ENCODE measurements at places on chromosomes 2 and 18. TPM values are rescaled to one million over a fixed set of nuclear protein-coding genes. Genes with fewer than 3 reads are reported as not detected.

DNA sequence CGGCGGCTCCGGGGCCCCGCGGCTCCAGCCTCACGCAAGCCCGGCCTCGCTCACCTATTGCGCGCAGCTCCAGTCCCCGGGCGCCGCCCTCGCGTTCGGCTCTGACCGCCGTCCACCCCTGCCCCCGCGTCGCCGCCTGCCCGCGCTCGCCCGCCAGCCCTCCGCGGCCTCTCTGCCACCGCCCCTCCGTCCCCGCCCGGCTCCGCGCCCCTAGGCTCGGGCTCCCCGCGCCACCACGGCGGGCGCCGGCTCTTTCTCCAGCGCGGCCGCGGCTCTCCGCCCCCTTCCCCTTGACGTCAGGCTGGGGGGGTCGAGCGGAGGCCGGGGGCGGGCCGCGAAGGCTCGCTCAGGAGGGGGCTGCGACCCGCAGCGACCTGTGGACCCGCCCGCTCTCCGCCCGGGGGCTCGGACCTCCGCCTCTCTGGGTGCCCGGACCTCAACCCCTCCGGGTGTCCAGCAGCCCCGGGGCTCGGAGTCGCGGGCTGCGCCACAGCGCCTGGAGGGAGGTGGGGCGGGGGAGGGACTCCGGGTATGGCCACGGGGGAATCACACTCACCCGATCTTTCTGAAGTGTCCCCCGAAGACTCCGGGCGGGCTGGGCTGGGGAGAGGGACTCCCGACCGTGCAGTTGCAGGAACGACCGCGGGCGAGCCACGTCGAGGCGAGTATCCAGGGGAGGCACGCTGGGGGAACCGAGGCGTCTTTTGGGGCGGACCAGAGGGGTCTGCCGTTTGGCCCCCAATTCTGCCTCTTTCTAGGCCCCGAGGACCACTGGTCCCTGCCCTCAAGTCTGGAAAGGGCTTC, at the start of gene SEMA4C:
Gene SEMA4C, minus strand, starts transcription at position 259 of the 804 bp plus-strand sequence. CDS start 2,194 bp downstream, outside the sequence.
- no peak for DNase-seq
- peaks cover 20% of the 10 kb centered on the region for H3K4me1 ChIP-seq
- H3K27ac ChIP-seq, result peak within 1 kb of the TSS; percentile 99
- H3K27me3 ChIP-seq, result no peaks in the 10 kb centered on the region

GRCh38 chr2:175478096-175478768, 296.7 kb upstream of the ATP5MC3 start:
- H3K36me3 ChIP-seq, result no peaks in the 10 kb centered on the region
- no peak overlapping the region for H3K27ac ChIP-seq
- no peak for DNase-seq
- H3K4me1 ChIP-seq, result no peaks in the 10 kb centered on the region
- no peak overlapping the region for H3K4me3 ChIP-seq

DNA sequence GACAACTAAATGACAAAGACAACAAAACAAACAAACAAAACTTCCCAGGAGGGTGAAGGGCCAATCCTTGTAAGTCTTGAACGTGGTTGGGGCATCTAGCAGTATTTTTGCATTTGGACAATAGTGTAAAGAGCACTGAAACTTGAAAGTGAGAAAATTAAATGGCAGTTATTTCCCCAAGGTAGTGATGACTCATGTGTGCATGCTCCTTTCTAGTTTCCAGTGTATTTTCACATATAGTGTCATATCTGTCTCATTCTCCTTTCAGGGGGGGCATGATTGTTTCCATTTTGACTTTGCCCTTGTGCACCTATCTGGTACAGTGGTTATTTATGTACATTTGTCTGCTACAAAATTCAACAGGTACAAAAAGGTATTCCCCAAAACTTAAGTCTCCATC, 39.5 kb downstream of the CERS6 start:
- no peaks in the 10 kb centered on the region for H3K4me1 ChIP-seq
- no peak for DNase-seq
- no peak overlapping the region for H3K27ac ChIP-seq
- H3K27me3 ChIP-seq, result no peaks in the 10 kb centered on the region
- H3K4me3 ChIP-seq, result no peak overlapping the region
- H3K36me3 ChIP-seq, result no peaks in the 10 kb centered on the region

DNA sequence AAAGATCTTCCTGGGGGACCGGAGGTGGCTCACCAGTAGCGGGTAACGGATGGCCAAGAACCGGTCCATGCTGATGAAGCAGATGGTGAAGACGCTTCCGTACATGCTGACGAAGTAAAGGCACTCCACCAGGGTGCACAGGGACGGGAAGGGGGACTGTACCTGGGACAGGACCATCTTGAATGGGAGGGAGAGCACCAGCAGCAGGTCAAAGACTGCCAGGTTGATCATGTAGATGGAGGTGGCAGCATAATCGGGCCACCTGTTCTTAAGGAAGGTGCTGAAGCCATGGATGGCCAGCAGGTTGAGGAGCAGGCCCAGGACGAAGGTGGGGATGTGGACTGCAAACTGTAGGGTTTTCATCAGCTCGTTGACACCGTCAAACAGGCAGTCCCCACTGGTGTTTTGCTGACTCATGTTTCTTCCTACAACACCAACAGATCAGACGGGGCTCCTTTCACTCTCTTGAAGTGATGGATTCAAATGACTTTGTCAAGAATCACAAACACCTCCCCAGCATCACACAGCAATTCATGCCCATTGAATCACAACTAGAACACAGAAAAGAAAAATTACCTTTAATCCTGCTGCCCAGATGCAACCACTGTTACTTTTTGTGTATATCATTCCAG, 14.4 kb downstream of the GPR55 start:
- H3K27me3 ChIP-seq, result no peaks in the 10 kb centered on the region
- H3K4me3 ChIP-seq, result no peak overlapping the region
- no peak overlapping the region for H3K27ac ChIP-seq
- no peaks in the 10 kb centered on the region for H3K36me3 ChIP-seq

DNA sequence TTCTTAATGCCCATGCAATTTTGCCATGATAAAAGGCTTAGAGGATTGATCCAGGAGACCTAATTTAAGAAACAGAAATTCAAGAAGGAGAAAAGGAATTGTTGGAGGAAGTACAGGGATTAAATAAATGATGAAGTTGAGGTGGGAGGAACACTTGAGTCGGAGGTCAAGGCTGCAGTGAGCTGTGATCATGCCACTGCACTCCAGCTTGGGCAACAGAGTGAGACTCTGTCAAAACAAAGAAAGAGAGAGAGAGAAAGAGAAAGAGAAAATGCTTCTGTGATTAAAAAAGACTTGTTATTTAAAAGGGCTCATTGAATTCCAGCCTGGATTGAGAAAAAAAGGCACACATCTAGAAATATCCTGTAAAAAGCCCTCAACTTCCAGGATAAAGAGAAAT, 123.2 kb downstream of the B3GNT2 start:
- H3K36me3 ChIP-seq, result no peaks in the 10 kb centered on the region
- DNase-seq, result no peak
- no peaks in the 10 kb centered on the region for H3K4me1 ChIP-seq
- no peak overlapping the region for H3K27ac ChIP-seq
- H3K27me3 ChIP-seq, result no peaks in the 10 kb centered on the region

- peaks cover 3% of the 10 kb centered on the region for H3K36me3 ChIP-seq
- H3K27ac ChIP-seq, result no peak overlapping the region
- no peaks in the 10 kb centered on the region for H3K27me3 ChIP-seq
- H3K4me1 ChIP-seq, result no peaks in the 10 kb centered on the region
Observed at GRCh38 chr2:239359196-239359912, 41.5 kb downstream of the HDAC4 start.

DNA sequence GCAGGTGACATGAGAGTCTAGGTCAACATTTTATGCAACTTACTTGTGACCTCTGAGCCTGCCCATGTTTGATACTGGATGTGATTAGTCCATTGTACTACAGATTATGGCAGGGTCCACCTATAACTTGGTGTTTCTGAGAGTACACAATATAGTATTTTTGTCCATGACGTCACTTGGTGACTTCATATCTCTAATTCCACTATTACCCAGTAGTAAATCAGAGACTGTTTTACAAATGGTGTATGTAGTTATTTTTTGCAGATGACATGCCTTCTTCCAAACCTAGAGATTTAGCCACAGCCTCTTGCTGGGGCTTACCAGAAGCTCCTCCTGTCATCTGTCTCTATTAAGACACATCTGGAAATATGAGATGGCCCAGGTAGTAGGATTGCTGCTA, 24.6 kb upstream of the TMX3 start:
- H3K4me1 ChIP-seq, result peaks cover 9% of the 10 kb centered on the region
- H3K4me3 ChIP-seq, result no peak overlapping the region

DNA sequence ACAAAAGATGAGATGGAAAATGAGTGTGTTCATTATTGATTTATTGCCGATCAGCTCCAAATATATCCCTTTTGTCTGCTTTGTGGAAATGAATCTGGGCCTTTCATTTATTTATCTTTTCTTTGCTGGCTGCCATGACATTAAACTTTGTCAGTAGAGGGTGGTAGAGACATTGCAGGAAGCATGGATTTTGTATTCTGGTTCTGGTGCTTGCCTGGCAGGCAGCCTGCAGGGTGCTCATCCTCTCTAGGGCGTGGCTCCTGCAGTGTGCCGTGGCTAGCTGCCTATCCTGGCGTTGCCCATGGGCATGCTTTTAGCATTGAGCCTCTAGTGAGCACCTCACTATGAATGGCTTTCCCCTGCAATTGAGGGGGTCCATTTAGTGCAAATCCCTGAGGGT, 593.1 kb downstream of the RNF144A start:
- peaks cover 3% of the 10 kb centered on the region for H3K4me1 ChIP-seq
- no peaks in the 10 kb centered on the region for H3K36me3 ChIP-seq
- H3K27ac ChIP-seq, result no peak overlapping the region
- DNase-seq, result peak; percentile 20
- no peaks in the 10 kb centered on the region for H3K27me3 ChIP-seq

TMEM247 gene
- total RNA-seq, result not detected

SPOPL gene
- 20.3 TPM for total RNA-seq

MATN3 gene
- total RNA-seq, result 2.8 TPM
